ENCODE measurements at places on chromosomes 2 and 18.

- DNase-seq, result peak; percentile 26
These were observed at the start of gene CASP8 for GRCh38 chr2:201260302-201260800. TSS of gene CASP8 (plus strand) at chr2:201260536. CDS start at chr2:201266487, 5,951 bp downstream.

DNA sequence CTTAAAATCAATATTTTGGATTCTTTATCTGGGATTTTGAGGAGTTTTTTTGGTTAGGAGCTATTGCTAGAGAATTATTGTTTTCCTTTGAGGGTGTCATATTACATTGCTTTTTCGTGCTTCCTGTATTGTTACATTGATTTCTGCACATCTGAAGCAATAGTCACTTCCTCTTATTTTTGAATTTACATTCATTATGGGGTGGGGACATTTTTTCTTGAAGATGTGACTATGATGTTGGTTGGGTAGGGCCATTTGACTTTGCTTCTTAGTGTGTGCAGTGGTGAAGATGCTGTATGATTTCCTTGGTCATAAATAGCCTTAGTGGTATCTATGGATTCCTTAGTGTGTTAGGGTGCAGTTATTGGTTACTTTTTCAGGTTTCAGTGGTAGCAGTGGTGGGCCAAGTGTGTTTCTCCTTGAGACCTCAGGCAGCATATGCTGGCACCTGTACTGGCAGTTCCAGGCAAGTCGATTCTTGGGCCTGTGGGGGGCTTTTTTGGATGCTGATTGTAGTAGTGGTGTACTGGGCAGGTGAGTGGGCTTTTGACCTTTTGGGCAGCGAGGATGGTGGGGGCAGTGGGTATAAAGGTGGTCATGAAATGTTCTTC is 61.8 kb downstream of the ARHGAP25 start:
- no peak for DNase-seq

GRCh38 chr2:20594957-20595356 is 55.9 kb downstream of the HS1BP3 start:
- DNase-seq, result no peak

- DNase-seq, result no peak
These were observed 8.2 kb downstream of the SMARCAL1 start for GRCh38 chr2:216420367-216421101.

DNA sequence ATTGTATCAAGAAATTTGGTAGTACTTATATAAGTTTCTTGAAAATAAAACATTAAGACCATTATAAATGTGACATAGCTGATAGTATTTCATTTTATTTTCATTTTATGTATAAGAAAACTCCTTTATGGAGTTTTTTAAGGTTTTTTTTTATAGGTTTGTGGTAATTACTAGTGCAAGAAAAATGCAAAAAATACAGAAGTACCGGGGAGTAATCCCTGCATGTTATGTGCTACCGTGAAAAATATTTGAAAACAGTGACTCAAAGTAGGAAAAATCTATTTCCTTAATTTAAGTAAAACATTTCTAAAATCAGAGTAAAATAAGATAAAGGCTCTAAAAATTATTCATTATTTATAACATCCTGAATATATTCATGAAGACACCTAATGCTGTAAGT is 21.6 kb downstream of the ZSWIM2 start:
- no peak for DNase-seq

DNA sequence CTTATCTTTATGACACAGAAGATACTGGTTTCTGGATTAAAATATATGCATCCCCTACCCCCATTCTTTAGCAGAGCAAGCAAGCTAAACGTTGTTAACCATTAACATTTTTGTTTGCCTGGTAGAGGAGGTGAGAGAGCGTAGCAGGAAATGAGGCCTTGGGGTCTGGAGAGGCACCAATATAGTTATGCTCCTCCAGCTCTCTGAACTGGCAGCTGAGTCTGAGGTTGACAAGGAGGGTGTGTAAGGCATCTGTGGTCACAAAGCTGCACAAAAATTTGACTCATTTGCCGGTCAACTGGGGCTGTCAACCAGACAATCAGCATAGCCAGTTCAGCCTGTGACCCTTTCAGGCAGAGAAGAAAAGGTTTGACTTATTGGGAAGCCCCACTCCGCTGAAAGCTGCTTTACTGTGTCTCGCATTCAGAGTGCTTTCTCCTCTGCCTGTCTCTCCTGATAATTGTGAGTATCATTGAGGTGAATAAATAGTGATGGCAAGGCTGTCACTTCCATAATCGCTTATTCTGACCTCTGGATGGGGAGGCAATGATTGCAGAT is 647.5 kb upstream of the SETBP1 start:
- peak; percentile 47 for DNase-seq

GRCh38 chr2:188327518-188328213 is 36.0 kb downstream of the GULP1 start:
- no peak for DNase-seq

DNA sequence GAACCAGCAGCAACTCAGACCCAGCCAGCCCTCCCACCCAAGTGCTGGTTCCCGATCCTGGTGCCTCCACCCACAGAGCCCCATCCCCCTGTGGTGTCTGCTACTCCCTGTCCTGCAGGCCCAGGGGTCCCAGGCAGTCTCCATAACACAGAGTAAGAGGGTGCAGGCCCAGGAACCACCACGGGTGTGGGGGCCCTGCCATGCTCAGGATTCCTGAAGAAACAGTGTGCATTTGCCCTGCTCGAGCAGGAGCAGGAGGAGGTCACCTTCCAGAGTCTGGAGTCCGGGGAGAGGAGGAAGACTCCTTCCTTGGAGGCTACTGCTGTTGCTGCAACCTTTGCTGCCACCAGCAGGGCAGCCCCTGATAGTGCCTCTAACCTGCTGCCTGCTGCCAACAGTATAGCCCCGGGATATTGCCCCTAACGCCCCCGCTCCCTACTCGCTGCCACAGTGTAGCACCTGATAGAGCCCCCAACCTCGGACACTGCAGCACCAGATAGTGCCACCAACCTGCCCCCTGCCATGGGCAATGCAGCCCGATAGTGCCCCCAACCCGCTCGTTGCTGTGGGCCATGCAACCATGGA is 46.8 kb upstream of the ANKRD62 start:
- DNase-seq, result no peak

DNA sequence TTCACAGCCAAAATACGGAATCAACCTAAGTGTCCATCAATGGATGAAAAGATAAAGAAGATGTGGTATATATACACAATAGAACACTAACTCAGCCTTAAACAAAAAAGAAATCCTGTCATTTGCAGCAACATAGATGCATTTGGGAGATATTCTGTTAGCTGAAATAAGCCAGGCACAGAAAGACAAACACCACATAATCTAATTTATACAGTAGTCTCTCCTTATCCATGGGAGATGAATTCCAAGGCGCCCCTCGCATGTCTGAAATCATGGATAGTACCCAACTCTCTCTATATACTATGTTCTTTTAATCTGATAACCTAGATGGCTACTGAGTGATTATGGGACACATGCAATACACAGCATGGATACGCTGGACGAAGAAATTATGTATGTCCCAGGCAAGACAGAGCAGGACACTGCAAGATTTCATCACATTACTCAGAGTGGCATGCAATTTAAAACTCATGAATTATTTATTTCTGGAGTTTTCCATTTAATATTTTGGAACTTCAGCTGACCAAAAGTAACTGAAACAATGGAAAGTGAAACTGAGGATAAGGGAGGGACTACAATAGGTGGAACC is 39.5 kb downstream of the ORC4 start:
- no peak for DNase-seq

GRCh38 chr2:144324446-144325045 is 195.4 kb downstream of the ZEB2 start:
- no peak for DNase-seq

DNA sequence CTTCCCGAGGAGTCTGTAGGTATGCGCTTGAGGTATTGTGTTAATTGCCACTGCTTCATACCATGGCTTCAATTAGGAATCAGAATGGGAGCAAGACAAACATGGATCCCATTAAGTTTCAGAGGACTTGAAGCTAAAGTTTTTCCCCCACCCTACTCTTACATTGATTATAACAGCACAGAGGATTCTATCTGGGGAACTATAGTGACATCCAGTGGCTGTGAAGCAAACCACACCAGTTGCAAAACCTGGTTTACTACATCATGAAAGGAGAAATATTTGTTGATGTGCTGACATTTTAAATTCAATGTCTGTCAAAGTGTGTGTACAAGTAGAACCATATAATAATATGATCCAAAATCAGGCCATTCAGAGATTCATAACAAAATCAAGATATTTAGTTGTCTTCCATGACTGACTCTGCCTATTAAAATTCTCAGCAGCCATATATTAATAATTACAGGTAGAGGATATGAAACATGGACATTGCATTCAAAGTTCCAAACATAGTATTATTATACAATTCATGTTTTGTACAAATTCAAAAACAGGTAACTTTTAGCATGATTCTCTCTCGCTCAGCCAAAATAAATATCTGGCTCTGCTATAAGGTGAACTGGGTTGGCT is 82.9 kb downstream of the GRB14 start:
- DNase-seq, result peak; percentile 59

DNA sequence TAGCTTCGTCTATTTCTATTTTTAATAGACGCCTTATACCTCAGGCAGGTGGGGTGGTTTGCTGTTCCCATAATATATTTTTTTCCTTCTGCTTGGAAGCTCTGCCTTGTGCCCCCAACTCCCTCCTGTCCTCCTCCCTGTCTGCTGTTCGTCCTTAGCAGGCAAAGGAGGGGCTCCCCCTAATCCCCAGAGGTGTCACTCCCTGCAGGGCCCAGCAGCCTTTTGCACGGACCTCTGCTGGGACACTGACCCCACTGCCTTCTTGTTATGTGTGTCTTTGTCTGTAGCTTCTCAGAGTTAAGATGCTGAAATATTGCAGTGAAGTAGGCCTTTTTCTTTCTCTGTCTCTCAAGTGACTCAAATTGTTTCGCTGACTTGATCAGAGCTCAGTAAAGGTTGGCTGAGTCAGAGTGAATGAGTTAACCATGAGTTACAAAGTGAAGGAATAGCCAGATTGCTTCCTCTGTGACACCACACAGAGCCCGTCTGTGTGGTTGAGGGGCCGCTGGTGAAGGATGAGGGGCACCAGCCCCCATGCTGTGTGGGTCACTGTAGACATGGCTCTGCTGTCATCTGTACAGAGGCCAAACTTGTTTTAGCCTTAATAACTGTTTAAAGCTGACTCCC is 47.7 kb downstream of the PRKCE start:
- peak; percentile 61 for DNase-seq

GRCh38 chr18:76996429-76996828 is 136.2 kb downstream of the MBP start:
- no peak for DNase-seq

DNA sequence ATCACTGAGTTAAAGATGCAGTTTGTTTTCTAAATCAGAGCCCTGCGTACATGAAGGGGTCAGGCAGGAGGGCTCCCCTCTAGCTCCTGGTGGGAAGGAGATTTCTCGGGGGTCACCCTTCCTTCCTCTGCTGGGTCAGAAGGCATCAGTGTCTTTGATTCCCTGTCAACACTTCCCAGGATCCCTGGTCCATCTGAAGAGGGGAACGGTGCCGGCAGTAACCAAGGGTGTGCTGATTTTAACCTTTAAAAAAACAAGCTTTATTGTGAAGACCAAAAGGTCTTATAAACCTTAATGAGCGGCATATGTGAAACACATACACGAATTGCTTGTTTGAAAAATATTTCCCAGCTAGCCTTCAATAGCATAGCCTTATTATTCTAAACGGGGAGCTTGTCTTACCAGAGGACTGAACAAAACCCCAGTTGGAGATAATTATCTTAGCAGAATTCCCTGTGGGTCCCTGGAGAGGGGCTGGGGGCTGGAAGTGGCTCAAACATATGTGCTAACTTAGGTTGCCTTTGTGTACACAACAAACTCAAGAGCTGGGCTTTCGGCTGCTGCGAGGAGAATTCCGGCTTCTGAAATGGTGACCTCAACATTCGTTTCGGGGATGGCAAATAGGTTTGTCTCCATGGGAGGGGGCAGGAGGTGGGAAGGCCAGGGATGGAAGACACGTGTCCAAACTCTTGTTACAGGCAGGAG is 114.9 kb upstream of the MYCN start:
- no peak for DNase-seq

DNA sequence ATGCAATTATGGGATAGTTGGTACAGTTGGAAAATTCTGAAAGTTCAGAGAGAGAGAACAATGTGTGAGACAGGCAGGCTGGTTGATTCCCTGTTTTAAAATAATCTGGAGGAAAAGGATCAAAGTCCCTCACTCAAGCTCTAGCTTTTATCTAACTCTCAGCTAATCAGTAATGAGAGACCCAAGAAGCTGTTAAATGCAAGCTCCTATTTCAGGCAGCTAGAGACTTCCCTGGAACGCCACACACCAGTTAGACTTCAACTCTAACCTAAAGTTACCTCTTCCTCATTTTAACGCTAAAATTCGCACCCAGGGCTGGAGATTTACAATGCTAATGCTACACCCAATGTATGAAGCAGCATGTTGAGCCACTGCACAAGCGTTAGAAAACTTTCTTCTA is 243.1 kb downstream of the EN1 start:
- no peak for DNase-seq

DNA sequence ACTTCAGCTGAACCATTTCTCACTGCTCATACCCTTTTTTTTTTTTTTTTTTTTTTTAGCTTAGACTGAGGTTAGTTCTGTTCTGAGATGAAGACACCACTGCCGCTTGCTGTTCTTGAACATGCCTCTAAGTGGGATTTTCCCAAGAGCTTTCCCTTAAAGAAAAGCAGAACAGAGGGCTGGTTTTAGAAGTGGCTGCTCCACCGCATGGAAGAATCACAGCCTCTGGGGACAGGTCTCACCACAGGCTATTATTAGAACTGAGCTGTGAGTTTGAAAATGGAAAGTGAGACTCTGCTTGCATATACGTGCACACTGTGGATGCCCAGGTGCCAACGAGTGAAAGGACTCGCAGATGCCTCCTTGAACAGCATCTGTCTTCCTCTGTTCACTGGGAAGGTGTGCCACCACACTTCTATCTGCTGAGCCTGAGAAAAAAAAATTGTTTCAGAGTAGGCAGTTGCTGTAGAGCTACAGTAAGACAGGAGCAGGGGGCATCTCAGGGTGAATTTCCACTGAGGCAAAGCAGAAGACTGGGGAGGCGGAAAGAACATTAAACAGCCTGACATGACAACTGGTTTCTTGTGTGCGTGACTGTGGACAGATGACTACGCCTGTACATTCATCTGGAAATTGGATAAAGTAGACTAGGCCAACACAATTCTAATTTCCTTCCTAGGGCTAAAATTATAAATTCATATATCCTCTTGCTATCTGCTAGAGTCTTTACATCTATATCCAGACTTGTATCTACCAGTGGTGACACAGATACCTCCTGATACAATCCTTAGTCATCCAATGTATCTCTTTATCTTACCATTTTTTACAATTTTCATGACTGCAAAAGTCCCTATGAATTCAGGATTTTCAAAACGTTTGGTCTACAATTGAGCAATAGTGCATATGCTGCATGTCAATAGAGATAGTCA is 1045.7 kb upstream of the CELF4 start:
- DNase-seq, result no peak

- no peak for DNase-seq
These were observed 45.7 kb downstream of the CCDC85A start for GRCh38 chr2:56229397-56230060.

GRCh38 chr2:20882466-20883170 is 59.7 kb upstream of the LDAH start:
- no peak for DNase-seq

DNA sequence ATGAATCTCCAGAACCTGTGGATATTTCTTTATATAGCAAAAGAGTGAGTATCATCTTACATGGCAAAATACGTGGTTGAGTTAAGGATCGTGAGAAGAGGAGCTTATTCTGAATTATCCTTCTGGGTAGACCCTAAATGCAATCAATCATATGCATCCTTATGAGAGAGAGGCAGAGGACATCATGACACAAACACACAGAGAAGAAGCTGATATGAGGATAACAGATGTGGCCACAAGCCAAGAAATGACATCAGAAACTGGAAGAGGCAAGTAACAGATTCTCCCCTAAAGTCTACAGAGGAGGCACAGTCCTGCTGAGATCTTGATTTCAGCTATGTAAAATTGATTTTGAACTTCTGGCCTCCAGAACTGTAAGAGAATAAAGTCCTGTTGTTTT is 730.2 kb upstream of the ZNF804A start:
- DNase-seq, result no peak
